ENCODE measurements at places on chromosomes 4 and X.

- no peak for DNase-seq
Measured at GRCh38 chr4:97646997-97647396, 496.3 kb downstream of the STPG2 start.

GRCh38 chr4:77104388-77104787, 28.6 kb upstream of the CCNI start:
- DNase-seq = no peak

DNA sequence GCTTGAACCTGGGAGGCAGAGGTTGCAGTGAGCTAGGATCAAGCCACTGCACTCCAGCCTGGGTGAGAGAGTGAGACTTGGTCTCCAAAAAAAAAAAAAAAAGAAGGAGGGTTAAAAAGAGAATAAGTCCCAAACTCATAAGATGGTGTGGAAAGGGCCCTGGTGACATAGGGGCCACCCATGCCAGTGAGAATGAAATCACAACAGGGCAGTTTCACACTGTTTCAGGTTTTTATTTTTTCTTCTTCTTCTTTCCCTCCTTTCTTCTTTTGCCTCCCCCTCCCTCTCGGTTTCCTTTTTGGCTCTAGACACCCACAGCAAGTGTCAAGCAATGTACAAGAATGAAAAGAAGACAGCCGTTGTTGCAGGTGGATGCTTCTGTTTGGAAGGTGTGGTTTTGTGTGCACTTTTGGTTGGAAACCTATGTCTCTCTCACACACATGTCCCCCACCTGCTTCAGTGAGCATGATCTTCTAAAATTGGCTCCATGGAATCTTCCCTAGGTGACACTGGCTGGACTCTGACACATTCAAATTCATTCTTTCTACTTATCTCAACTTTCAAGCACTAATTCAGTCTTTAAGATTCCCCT, 14.4 kb upstream of the TLR8 start:
- no peak for DNase-seq

GRCh38 chr4:70930530-70931256, 28.5 kb downstream of the MOB1B start:
- DNase-seq = no peak

DNA sequence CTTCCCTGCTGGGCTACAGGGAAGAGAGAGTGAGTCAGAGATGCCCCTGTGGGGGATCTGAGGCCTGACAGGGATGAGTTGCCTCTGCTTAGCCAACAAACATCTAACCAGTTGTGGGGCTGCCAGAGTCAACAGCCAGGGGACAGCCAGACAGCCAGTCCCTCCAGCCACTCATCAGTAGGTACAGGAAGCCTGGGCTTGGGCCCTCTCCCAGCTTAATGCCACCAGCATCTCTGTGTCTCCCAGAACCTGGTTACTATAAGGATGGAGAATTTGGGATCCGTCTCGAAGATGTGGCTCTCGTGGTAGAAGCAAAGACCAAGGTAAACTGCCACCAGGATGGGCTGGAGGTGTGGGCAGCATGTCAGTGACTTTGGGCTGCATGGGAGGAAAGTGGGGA, 17.3 kb upstream of the SASH3 start:
- no peak for DNase-seq

DNA sequence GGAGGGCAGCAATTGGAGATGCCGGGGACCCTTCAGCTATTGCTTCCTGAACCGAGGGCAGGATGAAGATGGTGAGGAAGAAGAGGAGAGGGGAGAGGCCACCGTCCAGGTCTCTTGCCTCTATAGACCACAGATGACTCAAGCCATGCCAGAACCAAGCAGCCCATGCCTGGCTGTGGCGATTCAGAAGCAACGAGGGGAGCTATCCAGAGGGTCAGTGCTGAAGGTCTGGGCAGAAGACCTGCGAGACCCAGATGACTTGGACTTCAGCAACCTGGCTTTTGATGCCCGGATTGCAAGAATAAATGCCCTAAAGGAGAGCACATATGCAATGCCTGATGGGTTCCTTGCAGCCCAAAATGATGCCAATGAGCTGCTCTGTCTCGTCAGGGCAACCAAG, 70.2 kb upstream of the PRPS2 start:
- DNase-seq = no peak

DNA sequence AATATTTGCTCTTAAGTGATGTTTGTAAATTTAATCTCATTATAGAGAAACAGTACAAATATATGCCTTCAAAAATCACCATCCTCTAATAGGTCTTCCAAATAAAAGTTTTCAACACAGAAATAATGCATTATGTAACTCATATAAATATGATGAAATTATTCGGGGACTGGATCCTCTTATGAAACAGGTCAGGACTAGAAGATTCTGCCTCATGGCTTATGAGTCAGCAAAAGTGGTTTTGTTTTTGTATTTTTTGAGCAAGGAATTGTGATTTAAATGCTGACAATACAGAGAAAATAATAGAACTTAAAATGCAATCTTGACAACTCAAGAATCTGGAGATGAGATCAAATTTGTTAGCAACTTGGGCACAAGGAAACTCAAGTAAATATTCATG, 179.7 kb upstream of the NDP start:
- no peak for DNase-seq

- no peak for DNase-seq
Measured at GRCh38 chrX:134981910-134982309, 8.9 kb upstream of the SMIM10 start.

GRCh38 chr4:159420162-159421057, 317.5 kb downstream of the RAPGEF2 start:
- DNase-seq = no peak

DNA sequence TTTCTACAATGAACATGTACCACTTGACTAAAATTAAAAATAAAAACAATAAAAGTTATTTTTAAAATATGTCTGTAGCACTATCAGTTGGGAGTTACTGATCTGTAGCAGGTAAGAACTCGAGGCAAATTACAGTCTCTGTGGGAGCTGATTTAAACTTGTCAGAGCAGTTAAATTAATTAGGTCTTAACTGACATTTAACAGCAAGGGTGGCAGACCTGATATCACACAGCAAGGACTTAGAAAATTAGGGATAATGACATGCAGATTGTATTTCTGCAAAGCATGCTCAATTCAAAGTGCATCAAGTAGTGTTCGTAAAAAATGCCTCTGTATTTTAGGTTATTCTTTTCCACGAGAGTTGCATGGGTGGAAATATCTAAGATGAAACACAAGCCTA, 208.9 kb downstream of the SPATA18 start:
- DNase-seq = no peak

DNA sequence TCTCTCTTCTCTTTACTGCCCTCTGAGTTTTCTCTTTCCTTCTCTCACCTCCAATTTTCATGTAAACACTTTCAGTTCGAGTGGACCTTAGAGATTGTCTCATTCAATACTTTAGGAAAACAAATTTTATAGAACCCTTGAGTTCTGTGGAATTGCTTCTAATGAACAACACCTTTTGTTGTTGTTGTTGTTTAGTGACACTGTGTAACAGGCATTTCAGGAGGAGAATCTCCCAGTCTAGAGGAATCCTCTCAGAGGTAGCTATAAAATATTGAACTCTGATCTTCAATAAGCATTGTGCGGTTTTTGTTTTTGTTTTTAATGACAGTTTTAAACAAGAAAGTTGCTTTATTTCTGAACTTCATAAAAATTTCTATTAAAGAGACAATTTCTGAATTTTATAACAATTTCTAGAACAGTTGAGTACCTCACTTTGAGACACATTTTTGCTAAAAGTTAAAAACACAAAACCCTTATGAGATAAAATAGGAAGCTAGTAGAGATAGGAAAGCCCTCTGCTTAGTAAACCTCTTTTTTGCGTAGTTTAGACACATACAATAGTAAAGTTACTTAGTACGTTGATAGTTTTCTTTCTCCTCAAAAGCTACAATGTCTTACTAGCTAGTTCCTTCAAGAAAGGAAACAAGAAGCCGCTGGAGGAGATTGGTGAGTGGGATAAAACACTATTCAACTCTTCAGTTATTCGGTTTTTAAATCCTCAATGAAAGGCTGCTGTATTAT, 38.8 kb downstream of the CLCN3 start:
- DNase-seq = no peak

DNA sequence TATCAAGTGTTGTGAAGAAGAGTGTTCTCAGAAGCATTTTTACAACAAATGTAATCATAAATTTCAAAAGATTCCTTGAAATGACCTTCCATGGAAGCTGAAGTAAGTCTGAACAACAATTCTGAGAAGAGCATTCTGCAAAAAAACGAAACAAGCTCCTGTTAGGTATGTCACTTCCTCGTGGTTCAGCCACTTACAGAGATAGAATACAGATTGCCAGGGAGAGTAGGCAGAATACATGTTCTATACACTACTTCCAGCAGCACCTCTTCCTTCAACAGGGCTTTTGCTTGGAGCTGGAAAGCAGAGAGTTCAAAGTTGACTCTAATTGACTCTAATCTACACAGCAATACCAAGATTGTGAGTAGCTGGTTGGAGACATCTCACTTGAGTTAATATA, 274.5 kb downstream of the ADGRA3 start:
- no peak for DNase-seq

DNA sequence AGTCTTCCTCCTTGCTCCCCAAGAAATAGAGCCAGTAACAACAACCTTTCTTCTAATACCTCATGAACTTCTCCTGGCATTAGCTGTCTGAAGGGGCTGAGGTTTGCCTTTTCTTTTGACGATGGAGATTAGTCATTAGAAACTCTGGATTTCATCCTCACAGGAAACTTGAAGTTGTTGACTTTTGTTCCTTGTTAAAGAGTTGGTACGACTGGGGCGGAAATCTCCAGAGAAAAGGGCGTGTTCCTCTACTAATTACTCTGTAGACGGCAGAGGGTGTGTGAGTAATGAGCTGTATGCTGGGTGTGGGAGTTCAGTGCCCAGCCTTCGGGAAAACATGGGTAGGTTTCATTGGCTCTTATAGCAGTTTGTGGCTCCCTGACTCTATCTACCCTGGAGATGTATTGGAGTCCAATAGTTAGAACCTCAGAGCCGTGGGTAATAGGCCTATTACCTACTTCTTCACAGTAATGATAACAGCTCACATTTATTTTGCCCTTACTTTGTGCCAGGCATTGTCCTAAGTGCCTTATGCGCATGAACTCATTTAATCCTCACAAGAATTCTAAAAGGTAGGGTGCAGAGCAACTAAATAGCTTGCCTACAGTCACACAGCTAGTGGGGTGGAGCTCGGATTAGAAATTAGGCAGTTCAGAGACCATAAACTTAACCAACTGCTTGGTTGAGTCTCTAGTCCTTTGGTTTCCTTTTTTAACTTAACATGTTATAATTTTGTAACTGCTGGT, 23.4 kb downstream of the TMEM164 start:
- no peak for DNase-seq

DNA sequence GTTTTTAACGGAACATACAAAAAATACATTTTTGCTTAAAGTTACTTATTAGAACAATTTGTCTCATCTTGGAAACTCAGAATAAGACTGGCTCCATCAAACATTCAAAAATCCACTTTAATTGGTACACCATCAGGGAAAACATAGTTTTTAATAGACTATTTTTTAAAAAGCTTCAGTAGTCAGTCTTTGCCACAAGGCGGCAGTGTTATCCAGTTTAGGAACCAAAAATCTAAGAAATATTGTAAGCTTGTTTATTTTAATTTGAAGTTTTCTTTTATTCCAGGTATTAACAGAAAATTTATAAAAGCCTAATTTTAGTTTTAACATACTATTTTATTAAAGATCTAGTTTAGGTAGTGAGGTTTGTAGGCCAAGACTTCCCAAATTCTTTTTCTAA, 107.7 kb downstream of the APOOL start:
- no peak for DNase-seq

GRCh38 chrX:1041091-1041490, 171.4 kb downstream of the CRLF2 start:
- no peak for DNase-seq

DNA sequence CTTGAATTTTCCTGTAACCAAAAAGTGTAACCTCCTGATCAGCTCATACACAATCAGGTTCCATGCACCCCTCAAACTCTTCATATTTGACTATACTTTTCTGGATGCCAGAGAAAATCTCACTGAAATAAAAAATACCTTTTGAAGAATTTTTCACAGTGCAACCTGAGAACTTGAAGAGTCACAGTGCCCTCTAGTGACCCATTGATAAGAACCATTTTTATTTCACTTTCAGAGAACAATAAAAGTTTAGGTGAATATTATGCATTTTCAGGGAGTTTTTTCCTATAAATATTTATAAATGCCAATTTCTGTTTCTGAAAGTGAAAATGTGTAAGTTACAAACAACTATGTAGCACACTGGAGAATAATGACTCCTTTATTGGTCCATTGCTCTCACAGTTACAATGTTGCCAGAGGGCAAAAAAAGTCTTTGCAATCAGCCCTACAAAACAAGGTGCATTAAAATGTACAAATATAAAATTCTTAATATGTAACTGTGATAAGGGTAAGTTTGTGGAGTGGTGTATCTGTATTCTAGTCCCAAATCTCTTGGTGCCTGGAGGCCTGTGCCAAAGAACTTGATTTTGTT, 153.6 kb upstream of the INTU start:
- DNase-seq = no peak

GRCh38 chrX:113793563-113793962, 790.3 kb upstream of the HTR2C start:
- no peak for DNase-seq

DNA sequence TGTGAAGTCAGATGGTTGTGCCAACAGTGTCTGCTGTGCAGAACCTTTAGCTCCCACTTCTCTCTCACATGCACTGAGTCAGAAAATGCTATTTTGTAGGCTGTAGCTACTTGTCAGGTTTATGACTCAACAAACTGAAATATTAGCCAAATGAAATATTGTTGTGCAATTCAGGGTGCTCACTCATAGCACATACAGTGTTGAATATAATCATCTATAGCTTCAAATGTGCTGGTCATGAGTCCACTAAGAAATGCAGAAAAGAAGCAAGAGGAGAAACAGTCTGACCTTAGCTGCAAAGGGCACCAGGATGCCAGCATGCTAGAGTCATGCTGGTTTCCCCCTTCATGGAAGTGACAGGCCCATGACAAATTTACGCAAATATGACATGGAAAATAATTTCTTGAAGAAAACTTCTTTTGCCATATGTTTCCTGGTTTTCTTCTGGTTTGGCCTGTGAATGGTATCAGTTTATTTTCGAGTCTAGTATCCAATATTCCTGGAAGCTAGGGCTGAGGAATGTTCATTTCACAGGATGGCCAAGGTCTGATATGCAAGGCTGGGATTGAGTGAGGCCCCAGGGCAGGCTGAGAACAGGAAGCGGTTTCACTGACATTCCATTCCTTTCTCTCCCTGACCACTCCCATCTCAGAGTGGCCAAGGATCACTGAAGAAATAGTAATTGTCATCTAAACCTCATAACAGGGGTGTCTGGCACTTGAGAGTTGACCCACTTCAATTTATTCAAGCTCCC, 10.3 kb upstream of the CXCL2 start:
- no peak for DNase-seq

- no peak for DNase-seq
Measured at GRCh38 chr4:7074426-7074825, 6.6 kb upstream of the GRPEL1 start.

- no peak for DNase-seq
Measured at GRCh38 chr4:7387925-7388324, 46.8 kb downstream of the PSAPL1 start.

DNA sequence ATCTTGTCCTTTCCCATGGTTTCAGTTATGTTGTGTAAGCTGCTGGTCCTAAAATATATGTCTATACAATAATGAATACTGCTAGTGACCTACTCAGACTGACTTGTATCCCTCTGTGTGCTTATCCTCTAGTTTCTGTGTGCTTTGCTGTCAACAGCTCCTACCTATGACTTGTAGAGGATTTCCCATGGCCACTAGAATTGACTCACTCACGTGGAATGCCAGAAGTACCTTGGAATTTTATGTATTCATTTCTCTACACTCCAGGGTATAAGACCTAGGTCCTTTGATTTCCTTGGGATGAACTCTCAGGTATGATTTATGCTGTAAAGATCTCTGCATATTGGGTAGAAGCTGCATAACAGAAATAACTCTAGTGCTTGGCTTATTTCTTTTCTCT, 279.9 kb upstream of the SLIT2 start:
- no peak for DNase-seq
